ENCODE measurements at places on chromosomes 6 and 20.

DNA sequence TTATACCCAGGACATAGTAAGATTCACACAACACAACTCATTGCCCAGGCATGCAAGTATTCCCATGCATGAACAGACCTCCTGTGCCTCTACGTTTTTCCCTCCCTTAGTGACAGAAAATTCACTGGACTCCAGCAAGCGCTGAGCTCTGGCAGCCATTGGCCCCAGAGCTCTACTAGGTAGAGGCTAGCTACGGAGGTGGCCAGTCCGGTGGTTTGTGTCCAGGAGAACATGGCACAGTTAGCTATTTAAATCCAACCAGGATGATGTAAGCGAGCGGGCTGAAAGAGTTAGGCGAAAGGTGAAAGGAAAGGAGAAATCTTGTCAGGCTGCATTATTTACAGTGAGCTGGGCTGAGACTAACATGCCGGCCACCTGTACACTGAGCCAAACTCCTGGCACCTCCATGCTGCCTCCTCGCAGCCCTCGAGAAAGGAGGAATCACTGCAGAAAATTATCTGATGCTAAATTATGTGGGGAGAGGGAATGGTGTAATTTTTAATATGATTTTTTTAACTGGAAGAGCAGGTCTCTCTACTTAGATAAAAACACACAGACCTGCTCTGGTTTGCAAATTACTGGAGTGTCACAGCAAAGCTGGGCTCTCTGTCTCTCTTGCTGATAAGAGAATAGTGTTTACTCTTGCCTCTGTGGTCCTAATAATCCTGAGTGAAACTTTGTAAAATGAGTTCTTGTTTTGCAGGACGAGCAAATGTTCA is 50.1 kb upstream of the ARMC2 start:
- no peak for DNase-seq

GRCh38 chr20:10853176-10853575 is 179.4 kb upstream of the JAG1 start:
- DNase-seq = no peak

- DNase-seq = no peak
These were observed 34.3 kb downstream of the PM20D2 start for GRCh38 chr6:89180112-89180511.

DNA sequence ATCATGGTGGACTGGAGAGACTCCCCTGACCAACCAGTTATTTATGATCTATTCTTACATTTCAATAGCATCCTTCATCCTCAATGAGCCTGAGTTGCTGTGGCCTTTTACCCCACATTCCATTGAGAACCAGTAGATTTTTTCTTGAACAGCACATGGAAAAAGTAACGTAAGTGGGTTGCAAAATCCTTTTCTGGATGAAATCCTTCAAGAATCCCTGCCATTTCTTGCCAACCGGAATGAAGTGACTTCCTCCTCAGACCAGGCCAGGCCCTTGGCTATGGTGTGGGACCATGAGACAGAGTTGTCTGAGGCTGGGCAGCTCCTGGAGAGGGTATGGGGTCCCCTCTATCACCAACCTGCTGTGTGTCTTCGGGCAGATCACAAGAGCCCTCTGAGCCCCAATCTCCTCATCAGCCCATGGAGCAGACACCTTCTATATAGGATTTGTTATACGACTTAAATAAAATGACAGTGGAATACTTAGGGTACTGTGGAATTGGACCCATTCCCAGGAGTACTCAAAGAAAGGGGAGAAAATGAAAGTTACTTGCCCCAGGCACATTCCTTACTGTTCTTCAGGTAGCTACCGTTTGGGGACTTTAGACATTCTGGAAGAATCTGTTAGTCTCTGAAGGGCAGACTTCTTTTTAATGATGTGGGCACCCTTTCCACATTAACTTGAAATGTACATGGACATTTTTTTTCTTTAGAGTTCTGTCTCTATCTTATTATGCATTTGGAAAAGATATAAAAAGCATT is 10.9 kb downstream of the EYA2 start:
- DNase-seq = no peak

- DNase-seq = no peak
These were observed 63.3 kb downstream of the NPEPL1 start for GRCh38 chr20:58755766-58756449.

All from liver (tissue), 10 donors.